H1 (cell line): ENCODE measurements at places on chromosomes 12 and 14. TPM values are rescaled to one million over a fixed set of nuclear protein-coding genes. Genes with fewer than 3 reads are reported as not detected.

PAPOLA gene
- polyA plus RNA-seq, result 81.9 and 163 TPM in 2 replicates

AICDA gene
- not detected in 2 replicates for polyA plus RNA-seq

GRCh38 chr12:99093166-99093565, 448.1 kb downstream of the APAF1 start:
- no peak for DNase-seq

DNA sequence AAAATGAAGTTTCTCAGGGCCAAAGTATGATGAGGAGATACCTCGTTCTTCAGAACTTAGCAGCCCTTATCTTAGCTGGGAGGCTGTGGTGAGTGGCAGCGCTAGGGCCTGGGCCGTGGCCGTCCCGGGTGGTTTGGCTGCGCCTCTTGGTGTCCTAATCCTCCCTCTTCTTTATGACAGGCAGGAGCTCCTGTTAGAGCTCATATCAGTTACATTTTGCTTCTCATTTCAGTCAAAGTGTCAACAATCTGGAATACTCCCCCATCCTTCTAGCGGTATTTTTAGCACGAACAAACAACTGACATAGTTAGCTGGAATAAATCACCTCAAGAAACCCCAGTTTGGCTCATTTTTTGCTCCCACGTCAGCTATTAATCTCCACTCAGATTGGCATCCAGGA, 188.8 kb downstream of the TTC7B start:
- no peak for DNase-seq
